ENCODE measurements at places on chromosomes 1 and 21.

- DNase-seq, result no peak
These were observed at the start of gene IGSF21 for GRCh38 chr1:18107369-18108298. IGSF21 (plus strand) TSS chr1:18107798; CDS start chr1:18108129, 331 bp downstream.

DNA sequence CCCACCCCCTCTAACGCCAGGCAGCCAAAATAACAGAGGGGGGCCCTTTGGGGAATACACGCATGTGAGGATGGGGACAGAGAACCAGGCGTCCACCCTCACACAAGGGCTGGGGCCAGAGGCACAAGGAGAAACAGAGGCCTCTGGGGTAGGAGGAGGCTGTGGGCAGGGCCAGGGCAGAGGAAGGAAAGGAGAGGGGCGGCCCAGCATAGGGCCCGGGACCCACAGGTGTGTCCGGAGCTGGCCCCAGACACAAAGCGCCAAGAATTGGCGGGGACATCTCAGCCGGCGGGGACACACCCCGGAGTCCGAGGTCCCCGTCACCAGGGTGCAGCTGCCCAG, 6.7 kb downstream of the PLEKHG5 start:
- DNase-seq, result no peak

- no peak for DNase-seq
These were observed 57.3 kb downstream of the SIK1 start for GRCh38 chr21:43369596-43370090.

DNA sequence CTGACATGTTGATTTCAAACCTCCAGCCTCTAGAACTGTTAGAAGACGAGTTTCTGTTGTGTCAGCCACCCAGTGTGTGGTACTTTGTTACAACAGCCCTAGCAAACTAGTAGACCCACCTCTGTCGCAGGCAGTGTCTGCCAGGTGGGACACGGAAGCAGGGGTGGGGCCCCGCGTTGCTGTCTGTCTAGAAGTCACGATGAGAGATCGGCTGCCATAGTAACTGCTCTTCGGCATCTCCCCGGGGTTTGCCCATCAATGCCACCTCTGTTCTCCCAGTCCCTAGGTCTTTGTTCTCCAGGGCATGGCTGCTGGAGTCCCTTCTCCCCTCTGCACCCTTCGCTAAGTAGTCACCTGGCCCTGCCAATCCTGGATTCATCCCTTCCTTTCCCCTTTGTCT, 15.2 kb upstream of the CLSTN1 start:
- DNase-seq, result no peak

GRCh38 chr1:25700144-25700523, 83.5 kb downstream of the MAN1C1 start:
- DNase-seq, result no peak

DNA sequence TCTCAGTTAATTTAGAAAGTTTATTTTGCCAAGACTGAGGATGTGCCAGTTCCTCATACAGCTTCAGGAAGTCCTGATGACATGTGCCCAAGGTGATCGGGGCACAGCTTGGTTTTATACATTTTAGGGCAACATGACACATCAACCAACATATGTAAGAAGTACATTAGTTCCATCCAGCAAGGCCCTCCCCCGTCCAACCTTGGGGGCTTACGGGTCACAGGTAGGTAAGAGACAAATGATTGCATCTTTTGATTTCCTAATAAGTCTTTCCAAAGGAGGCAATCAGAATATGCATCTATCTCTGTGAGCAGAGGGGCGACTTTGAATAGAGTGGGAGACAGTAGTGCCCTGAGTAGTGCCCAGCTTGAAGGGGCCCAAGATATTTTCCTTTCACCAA, 19.6 kb upstream of the HAO2 start:
- no peak for DNase-seq

- DNase-seq, result no peak
These were observed 2.3 kb downstream of the CD53 start for GRCh38 chr1:110875216-110875731.

DNA sequence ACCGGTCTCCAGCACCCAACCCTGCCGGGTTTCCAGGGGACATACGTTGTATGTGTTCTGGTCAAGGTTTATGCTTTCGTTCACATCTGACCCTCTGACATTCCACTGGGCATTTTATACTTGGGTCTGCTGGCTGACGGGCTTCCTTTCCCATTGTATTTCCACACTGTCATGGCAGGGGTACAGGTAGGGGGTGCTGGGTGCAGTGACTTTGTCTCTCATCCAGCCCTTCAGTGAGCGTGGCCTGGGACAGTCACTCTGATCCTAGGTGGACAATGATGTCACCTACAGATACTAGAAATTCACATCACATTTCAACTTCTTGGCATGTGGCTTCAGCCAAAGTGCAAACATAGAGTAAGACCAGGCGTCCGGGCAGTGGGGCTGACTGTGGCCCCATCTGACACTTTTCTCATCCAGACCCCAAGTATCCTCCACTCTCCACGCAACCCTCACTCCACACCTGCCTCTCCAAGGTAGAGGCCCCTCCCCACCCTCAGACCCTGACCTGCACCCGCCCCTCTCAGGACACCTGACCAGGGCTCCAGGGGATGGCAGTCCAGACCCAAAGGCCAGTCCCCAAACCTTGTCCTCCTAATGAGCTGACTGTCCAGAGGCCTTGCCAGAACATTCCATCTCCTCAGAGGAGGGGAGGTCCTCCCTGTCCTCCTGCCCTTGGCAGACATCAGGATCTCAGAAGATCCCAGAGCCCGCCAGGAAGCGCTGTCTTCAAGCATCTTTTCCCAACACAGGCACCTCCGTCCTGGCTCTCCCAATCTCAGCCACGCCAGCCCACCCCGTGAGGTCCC, 743 bp upstream of the KRTAP10-10 start:
- no peak for DNase-seq

DNA sequence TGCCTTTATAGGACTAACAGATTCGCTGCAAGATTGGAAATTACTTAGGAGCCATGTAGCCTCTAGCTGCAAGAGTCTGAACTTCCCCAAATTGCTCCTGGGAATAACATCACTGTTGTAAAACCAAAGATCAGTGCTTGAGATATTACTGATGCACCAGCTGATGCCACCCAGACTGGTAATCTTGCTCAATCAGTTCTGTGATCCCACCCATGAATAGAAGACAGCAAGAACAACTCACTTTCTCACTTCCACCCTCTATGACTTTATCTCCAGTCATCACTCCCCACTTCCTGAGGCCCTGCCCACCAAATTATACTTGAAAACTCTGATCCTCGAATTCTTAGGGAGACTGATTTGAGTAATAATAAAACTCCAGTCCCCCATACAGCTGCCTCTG, 1011.1 kb downstream of the PLA2G4A start:
- no peak for DNase-seq

DNA sequence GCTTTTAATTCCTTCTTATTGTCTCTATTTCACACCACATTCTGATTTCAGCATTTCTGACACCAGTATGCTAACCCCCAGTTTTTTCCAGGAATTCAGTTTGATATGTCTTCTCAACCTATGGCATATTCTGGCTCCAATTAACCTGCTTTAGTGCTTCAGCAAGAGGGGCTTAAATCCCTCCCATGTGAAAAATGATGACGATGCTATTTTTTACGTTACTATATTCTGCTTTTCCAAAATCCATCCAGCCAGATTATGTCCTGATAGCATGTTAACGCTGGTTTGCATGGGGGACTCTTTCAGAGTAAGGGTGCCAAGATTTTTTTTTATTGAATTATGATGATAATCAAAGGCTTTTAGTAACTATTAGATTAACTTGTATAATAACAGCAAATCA, 163.3 kb upstream of the ADAMTS5 start:
- DNase-seq, result no peak

DNA sequence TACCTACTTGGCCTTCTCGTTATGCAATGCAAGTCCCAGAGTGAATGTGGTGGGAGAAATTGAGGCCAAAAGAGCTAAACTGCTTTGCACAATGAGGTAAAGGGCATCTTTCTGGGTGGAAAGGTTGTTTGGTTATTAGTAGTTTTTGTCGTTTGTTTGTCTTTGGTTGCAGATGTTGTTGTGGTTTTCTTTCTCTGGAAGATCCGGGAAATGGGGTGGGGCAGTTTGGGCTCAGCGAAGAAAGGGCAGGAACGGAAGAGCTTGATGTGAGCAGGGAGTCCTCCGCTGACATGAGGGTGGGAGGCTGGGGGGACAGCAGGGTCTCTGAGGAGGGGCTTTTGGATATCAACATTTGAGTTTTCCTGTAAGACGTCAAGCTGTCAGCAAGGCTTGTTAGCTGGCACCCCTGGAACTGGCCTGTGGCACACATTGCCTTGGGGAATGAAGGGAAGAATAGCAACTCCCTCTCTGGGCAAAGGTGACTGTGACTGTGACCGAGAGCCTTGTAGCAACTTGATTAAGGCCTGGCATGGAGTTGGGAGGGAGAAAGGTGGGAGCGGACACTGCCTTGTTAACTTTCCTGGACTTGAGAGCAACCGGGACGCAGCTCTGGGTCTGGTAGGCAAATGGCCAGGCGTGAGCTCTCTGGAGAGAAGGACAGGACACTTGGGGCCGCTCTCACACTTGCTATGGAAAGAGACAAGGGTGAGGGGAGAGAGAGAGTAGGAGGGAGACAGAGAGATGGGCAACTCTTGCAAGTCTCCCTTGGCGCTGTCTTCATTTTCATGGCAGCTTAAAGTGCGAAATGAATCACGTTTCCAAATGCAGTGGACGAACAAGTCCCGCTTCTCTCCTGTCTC, 15.4 kb upstream of the OPRD1 start:
- DNase-seq, result no peak

GRCh38 chr21:26438976-26439375, 134.1 kb downstream of the CYYR1 start:
- no peak for DNase-seq

- DNase-seq, result no peak
These were observed 12.9 kb downstream of the MRPL37 start for GRCh38 chr1:54212872-54213271.

DNA sequence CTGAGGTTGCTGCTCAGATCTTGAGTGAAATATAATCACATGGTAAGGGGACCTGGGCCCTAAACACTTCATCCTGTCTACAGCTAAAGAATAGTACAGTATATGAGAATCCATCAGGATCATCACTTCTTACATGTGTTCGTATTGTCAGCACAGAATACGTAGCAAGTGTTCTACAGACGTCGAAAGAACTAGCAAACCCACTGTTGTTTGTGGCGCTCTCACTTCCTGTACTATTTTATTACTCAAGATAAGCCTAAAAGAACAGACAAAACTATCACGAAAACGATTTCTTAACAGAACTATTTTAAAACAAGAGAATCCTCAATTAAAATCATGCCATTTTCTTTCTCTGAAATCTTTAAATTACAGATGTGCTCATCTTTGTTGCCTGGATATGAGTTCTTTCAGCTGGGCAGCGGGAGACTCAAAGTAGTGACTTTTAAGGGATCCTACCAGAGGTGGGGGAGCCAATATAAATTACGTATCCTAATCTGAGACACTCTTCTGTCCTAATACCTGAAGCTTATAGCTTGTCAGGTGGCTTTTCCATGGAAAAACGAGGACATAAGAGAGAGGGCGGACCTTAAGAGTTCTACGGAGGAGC, 724 bp downstream of the ST7L start:
- no peak for DNase-seq

DNA sequence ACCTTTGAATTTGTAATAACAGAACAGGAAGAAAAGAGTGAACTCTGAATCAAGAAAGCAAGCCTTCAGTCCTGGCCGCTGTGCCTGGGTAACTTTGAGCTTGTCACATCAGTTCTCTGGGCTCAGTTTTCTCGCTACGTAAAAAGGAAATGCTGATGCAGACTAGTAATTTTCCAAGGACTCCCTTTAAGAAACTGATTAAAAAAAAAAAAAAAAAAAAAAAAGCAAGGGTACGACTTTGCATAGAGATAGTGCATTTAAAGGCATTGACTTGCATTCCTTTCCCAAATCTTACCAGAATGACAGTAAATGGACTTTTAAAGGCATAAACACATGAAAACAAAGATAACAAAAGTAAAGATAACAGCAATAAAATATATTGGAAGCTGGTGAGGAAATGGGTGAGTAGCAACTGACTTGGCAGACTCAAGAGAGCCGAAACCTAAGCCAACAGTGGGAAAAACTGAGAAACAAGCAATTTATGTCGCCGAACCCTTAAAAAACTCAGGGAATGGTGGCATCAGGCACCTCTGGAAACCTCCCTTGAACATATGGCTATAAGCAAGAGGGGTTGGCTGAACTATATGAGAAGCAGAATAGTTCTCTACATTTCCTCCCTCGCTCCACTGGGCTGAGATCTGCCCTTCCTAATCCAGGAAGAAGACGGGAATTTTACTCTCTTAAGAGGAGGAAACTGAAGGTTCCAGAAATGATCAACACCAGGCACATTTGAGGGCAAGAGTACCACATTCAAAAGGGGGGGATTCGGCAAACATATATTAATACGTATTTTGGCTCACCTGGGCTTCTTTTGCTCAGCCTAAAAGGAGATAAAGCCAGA, 189.2 kb downstream of the CDC7 start:
- no peak for DNase-seq

DNA sequence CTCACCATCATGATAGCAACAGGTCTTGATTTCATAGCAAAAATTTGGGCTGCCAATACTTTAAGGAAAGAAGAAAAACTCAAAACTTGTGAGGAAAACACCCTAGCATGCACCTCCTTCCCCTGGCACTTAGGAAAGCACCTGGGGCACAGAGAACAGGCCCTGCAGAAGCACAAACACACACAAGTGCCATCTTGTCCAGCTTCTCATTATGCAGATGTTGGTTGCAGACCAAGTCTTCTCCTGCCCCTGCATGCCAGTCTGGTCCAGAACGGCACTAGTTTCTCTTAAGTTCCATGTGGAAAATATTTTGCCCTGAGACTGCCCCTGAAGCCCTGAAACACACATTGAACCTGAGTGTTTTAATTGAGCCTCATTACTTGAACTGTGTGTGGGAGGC, 6.3 kb upstream of the ETV3 start:
- no peak for DNase-seq

DNA sequence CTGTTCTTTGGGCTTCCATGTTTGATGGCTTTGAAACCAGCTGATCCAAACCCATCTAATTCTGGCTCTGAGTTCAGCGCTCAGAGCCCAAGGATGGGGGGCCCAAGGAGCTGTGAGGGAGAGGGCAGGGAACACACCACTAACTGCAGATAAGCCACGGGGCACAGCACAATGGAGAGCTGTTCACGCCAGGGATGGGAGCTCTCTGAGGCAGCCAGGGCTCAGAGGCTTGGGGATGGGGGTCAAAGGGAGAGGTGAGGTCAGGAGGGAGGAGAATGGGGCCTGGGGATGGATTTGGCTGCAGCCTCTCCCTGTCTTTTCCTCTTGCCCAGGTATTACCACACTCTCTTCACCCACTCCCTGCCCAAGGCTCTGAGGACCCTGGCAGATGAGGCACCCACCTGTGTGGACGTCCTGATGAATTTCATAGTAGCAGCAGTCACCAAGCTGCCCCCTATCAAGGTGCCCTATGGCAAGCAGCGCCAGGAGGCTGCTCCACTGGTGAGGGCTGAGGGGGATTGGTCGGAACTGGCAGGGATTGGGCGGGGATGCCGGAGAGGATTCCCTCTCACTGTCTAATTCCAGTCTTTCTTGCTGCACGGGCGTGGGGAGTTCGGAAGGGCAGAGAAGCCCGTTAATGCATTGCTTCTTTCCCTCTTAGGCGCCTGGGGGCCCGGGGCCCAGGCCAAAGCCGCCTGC, 11.3 kb downstream of the SLC30A2 start:
- no peak for DNase-seq

GRCh38 chr1:242745079-242745478, 220.6 kb upstream of the PLD5 start:
- no peak for DNase-seq

All from NT2/D1 (cell line).